ENCODE measurements at places on chromosomes 2 and 18. TPM values are rescaled to one million over a fixed set of nuclear protein-coding genes. Genes with fewer than 3 reads are reported as not detected.

DNA sequence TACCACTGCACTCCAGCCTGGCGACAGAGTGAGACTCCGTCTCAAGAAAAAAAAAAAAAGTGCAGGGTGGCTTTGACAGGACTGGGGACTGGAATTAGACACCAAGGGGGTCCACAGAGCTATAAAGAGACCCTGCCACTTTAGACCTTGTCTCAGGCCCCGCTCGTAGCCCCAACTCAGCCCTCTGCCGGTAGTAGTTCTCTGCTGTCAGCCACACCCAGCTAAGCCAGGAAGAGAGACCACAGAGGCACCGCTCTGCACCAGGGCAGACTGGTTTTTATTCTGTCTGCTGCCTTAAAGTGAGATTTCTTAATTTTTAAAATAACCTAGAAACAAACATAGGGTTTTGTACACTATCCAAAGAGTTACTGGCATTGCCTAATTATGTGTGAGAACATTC lies 66.0 kb downstream of the STEAP3 start:
- no peak for DNase-seq

- DNase-seq, result peak; percentile 66
These were observed 235.4 kb upstream of the SLC14A2 start for GRCh38 chr18:45379903-45380302.

DNA sequence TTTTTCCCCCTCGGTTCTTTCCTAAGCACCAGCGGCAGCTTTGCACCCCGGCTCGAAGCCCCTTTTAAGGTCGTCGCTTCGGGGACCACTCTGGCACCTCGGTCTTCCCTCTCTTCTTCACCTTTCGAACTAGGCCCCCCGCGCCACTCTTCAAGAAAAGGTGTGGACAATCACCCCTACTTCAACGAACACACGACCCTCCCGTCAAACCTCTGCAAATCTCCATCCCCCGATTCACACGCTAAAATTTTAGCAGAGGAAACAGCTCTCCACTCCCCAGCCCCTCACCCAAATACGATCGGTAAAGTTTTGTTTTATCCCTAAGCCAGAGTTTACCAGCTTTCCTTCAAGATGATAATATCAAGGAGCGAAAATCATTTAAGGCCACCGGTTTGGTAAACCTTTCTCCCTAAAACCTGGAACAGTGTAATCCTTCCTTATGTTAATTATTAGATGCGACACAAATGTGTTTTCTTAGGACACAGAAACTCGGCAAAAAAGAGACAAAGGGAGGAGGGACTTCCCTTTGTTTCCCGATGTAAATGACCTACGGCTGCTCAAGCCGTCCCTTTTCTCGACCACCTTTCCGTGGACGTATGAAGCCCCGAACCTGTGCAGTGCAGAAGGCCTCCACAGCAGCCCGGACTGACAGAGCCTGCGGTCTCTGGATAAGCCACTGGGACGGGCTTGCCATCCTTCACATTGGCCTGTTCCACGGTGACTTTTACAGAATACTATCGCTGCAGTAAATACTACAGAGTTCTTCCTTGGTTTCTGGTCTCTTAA lies 85.2 kb downstream of the RBMS1 start:
- DNase-seq, result no peak

Gene CROCC2
- total RNA-seq, result 0.26 TPM
